ENCODE measurements at places on chromosomes 7 and 10.

DNA sequence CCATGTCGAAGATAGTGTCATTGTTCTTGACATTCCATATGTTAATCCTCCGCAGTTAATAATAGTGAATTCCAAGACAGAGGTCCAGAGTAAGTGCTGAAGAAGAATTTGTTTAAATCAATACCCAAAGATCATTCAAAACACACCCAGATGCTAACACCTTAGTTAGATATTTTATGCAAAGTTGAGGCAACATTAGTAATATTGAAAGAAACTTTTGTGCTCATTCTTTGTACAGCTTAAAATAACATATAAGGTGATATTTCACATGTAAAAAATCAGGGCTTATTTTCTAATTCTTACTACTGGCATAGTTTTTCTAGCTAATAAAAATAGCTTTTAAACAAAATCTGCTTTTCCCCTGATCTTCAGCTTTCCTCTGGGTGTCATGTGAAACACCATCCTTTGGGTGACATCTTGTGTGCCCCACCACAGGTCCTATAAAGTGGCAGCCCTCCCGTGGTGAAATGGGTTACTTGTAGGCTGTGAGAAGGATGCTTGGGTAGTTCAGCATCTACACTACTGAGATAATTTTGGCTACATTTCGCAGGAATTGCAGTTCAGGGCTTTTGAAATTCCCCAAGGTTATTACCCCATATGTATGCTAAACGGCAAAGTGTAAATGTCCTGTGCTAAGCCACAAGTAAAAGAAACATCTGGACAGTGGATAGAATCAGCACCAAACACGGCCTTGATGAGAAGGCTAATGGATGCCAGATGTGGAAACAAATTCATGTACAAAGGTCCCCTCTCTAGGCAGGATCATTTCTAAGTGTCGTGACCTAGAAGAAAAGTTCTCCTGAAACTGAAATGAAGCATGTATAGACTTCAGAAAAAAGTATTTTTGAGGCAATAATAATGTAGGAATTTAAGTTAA lies 105.4 kb downstream of the GRM3 start:
- DNase-seq = no peak

DNA sequence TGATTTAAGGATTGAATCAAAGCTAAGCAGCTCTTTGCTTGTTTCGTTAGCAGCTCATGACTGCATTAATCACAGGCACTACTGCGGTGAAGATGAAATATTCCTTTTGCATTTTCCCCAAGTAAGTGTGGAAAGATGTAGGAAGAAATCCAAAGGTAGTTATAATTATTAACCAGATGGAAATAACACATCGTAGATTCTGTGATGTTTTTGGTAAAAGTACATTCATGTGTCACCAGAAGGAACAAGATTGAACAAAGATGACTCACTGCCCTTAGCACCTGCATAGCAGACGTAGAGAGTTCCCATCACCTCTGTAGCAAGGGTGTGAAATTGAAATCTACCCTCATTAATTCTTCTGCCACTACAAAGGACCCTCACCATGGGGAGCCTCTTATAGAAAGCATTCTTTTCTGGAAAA lies 37.1 kb downstream of the SMURF1 start:
- no peak for DNase-seq

GRCh38 chr7:8177109-8177933 lies 84.6 kb downstream of the ICA1 start:
- DNase-seq = no peak

DNA sequence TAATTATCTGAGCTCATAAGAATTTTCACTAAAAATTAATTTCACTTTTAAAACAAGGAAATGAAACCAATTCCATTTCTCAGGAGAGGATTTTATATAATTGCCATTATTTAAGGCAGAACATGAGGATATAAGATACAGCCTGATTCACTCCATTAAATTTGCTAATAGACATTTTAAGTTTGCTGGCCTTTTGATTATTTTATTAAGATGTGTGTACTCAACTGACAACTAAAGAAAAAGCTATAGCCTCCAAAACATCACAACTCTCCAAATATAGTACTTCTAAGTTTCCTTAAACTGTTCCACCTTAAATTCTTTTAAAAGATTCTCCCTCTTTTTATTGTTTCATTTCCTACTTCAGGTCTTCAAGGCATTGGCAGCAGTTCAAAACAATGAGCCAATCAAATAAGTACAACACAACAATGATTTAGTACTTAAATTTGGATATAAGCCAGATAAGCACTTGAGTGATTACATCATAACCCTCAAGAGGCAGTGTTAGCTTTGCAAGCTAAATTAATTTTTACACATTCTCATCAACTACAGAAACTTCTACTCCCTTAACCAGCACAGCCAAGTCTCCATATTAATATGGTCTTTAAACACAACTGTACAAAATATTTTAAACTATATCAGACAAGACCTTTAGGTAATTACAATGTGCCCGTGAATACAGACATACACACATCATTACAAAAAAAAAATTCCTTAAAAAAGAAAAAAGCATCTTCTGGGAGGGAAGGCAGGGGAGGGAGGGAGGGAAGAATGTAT lies 121.8 kb downstream of the KMT2C start:
- DNase-seq = no peak

- DNase-seq = no peak
These were observed 21.7 kb upstream of the FKBP9 start for GRCh38 chr7:32935558-32935957.

- no peak for DNase-seq
These were observed 5.7 kb upstream of the MSS51 start for GRCh38 chr10:73439055-73439454.

All from left forelimb (tissue), 1 donor.